Fibroblast of upper back skin (primary cell): ENCODE measurements at places on chromosomes 12 and 14.

- DNase-seq = no peak
Measured at GRCh38 chr12:3200814-3201233, 123.6 kb downstream of the TSPAN9 start.

- peak; percentile 7 for DNase-seq
Measured at GRCh38 chr14:92794547-92794941, 439 bp downstream of the GOLGA5 start.

DNA sequence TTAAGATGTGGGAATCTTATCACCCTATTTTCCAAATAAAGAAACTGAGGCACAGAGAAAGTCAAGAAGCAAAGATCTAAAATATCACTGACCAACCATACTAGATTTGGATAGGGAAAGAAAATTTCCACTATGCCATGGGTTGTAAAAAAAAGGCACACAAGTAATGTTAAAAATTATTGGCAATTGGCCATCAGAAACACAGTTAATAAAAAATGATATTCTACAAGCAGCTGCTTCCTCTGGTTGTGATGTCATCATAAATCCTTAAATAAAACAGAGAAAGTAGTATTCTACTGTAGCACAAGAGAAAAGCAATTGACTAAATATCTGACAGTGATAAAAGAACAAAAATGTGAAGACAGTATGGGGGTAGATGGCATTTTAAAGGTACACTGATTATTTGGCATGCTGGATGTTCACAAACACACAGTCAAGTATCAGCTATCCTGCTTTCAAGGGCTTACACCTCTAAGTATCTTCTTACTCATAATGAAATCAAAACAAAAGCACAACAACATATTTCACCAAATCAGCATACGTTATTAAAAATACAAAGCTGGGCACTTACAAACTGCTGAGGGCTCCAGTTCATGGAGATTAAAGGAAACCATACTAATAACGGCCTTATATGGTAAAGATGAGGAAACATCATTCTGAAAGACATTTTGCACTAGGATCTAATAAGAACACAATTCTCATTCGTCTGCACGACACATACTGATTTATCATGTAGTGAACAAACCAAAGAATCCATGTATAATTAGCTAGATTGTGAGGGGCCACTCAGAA is 45.7 kb downstream of the CORO1C start:
- DNase-seq = peak; percentile 40

GRCh38 chr12:24325331-24325730 is 375.9 kb upstream of the SOX5 start:
- DNase-seq = no peak

DNA sequence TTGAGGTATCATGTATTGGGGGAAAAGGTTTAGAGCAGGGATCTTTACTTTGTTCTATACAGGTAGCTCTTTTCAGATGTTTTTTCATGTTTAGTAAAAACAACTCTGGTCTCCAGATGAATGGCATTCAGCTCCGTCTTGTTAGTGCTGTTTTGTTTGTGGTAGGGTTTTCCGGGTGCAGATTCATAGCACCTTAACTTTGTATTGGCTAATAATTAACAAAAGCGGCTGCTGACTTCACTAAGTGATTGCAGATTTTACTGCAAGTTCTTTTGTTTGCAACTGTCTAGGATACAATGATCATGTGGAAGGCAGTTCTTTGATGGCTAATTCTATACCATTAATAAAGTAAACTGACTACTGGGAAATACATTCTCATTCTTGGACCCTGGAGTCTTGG is 32.2 kb upstream of the BHLHE41 start:
- no peak for DNase-seq

DNA sequence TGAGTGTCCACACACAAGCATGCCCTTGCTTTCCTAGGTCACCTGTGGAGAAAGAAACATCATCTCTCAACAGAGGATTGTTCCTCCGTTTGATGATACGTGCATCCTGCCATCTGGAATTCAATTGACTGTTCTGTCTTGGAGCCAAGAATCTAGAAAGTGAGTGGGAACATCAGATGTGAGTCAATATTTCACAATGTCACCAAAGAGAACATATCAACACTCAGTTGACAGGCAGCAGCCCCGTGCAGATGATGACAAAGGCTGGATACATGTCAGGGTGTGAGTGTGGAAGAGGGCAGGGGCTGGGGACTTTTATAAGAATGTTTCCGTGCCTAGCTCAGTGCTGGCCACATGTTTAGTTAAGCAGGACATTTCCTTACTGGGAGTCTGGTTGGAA is 76.1 kb downstream of the TBC1D30 start:
- DNase-seq = peak; percentile 67

DNA sequence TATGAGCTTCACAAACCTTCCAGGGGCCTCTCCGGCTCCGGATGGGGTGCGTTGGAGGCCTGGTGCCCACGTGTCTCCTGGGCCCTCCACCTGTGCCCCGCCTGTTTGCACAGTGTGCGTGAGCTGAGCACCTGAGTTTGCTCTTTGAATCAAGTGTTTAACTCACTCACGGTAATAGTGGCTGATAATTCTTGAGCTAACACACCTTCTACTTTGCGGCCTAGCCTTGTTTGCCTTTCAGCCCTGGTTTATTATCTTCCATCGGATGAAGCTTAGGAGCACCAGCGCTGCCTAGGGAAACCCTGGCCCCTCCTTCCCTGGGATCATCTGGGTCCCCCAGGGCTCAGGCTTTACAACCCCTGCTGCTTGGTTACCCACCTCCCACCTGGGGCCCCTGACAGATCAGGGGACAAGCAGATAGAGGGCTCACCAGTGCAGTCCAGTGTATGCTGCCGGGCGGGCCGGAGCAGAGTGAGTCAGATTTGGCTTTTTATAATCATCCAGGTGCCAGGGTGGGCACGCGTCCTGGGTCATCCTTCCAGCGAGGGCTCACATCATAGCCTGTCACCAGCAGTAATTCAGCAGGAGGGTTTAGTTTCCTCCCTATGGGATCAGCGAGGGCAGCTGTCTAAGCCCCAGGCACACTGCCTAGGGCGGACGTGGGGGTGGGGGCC is 62.8 kb upstream of the RFLNA start:
- no peak for DNase-seq

GRCh38 chr12:103917873-103918272 is 12.3 kb upstream of the HSP90B1 start:
- no peak for DNase-seq

GRCh38 chr12:13095266-13095995 is 8.0 kb downstream of the GSG1 start:
- DNase-seq = no peak

DNA sequence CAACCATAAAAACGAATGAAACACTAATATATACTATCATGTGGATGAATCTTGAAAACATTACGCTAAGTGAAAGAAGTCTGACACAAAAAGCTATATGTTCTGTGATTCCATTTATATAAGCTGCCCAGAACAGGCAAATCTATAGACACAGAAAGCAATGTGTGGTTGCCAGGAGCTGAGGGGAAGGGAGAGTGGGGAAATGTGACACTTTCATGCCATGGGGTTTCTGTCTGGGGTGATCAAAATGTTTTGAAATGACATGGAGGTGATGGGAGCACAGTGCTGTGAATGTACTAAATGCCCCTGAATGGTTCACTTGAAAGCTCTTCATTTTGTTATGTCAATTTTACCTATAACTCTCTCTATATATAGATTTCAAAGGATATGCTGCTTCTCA is 30.1 kb downstream of the ATG14 start:
- DNase-seq = no peak

DNA sequence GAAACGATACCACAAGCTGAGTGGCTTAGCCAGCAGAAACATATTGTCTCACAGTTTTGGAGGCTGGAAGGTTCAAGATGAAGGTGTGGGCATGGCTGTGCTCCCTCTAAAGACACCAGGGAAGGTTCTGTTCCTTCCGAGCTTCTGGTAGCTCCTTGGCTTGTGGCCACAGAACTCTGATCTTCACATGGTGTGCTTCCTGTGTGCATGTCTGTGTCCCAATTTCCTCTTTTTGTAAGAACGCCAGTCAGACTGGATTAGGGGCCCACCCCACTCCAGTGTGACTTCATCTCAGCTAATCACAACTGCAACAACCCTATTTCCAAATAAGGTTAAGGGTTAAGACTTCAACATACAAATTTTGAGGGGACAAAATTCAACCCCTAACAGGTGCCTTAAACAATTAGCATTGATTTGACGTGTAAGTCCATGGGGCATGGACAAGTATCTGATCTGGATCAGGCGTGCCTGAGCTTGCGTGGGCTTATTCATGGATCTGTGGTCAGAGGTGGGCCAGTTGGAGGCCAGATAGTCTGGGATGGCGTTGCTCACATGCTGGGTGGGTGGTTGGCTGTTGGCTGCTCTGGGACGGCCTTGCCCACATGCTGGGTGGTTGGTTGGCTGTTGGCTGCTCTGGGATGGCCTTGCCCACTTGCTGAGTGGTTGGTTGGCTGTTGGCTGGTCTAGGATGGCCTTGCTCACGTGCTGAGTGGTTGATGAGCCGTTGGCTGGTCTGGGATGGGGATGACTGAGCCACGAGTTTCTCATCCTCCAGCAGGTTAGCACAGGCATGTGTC is 88.5 kb downstream of the LGMN start:
- DNase-seq = peak; percentile 18

DNA sequence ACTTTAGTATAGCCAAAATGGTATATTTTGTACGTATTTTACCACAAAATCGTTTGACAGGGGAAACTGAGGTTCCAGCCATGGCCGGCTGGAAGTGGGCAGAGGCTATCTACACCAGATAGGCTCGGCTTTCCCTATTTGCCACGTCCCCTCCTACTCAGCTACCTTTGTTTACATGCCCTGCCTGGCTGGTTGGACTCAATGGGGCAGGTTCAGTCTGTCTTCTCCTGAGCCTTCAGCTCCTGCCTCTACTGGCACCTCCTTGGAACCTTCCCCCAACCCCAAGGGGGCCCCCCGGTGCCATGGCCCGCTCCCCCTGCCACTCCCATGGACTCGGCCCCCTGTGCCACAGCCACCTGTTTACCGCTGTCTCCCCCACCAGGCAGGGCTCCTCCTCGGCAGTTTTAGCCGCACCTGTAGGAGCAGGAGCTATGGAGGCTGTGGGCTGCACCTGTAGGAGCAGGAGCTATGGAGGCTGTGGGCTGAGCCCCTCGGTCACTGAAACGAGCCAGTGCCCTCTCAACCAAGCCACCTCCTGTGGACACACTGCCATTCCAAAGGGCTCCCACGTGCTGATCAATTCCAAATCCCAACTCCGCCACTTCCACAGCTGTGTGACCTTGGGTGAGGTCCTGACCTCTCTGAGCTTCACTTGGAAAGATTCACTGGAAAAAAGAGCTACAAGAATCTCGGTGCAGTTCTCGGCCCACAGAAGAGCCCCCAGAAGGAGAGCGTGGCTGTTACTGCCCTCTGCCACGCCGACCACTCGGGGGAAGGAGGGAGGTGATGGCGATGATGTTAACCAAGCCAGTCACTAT is 62.2 kb downstream of the NCOR2 start:
- DNase-seq = no peak

GRCh38 chr14:44962334-44963043 is 499 bp downstream of the TOGARAM1 start:
- DNase-seq = peak; percentile 14

DNA sequence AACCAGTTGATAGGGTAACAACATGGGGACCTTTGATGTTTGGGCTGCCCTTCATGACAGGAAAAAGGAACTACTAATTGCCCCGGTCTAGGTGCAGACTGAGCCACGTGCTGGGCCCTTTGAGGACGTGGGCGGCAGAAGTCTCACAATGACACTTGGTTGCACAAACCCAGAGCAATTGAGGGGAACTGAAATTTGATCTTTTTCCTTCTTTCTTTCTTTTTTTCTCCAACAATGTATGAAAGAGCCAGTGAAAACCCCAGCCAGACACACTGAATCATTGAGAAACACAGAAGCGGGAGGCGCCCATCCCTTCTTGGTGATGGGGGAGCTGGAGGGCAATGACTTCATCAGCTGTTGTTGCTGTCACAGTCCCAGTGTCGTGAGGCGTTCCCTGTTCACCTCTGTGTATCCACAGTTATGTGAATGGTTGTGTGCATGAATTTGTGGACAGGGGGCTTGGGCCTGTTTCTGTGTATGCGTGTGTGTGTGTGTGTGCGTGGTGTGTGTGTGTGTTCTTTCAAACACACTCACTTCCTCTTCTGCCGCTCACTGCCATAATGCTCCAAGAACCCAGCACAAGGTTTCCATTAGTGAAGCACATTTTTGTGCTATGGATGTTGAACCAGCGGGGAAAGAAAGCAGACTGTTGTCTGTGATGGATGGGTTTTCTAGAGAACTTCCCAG is 137.5 kb upstream of the CCND2 start:
- DNase-seq = peak; percentile 82

DNA sequence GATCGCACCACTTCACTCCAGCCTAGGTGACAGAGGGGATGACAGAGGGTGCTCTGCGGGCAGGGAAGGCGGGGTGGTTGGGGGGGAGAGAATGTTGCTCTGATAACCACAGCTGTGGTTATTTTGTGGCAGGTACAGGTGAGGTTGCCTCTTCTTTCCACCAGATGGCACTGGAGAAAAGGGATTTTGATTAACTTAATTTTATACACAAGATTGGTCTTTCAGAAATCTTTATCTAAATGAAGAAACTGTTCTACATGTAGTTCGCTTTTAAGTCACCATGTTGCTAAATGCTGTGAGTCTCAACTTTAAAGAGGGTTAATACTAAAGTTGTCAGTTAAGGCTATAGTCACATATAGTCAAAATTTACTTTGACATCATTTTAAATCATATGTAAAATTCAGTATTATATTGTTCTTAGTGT is 25.7 kb downstream of the FGF23 start:
- no peak for DNase-seq

DNA sequence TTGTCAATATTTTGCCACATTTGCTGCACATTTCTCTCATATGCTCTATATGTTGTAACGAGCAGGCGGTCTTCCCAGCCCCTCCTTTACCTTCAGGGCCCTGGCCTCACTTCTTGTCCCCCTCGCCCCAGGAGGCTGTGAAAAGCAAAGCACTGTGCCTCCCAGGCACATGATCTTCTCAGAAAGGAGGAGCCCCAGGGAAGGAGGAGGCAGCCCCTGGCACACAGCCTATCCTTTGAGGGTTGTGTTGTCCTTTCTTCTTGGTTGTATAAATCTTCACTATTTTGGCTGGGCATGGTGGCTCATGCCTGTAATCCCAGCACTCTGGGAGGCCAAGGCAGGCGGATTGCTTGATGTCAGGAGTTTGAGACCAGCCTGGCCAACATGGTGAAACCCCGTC is 77.0 kb downstream of the PPP2R5C start:
- DNase-seq = no peak
